Breast epithelium (tissue), 4 donors: ENCODE measurements at places on chromosomes 1 and 21. TPM values are rescaled to one million over a fixed set of nuclear protein-coding genes. Genes with fewer than 3 reads are reported as not detected.

Gene RGS4
- total RNA-seq, result not detected

Gene OLIG1
- total RNA-seq, result not detected

DNA sequence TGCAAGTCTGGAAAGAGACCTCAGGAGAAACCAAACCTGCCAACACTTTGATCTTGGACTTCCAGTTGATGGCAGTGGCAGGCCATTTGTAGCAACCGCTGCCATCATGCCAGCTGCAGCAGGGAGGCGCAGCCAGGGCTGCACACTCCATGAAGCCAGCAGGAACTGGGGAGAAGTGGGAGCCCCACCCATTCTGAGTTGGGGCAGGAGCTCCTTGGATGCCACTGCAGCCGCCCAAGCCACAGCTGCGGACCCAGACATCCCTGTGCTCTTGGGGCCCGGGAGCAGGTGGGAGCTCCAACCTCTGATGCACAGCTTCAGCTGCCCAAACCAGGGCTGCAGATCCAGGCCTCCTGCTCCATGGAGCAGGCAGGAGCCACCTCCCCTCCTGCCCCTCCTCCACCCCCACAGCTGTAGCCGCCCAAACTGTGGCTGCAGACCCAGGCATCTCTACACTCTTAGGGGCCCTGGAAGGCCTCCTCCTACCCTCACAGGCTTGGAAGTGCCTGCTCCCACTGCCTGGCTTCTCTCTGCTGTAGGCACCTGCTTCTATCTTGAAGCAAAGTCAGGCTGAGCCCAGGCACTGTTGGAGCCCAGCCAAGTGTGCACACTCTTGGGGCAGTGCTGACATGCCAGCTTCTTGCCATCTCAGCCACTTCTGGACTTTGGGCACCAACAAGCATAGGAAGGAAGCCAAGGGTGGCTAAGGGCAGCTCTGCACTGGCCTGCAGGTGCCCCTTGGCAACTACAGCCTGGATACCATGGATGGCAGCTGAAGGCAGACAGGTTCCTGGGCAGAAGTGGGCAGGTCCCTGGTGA, 20.0 kb upstream of the DISP1 start:
- no peaks in the 10 kb centered on the region for H3K27me3 ChIP-seq
- H3K4me3 ChIP-seq, result no peak overlapping the region
- no peaks in the 10 kb centered on the region for H3K36me3 ChIP-seq
- H3K4me1 ChIP-seq, result no peaks in the 10 kb centered on the region
- no peak for DNase-seq

- H3K4me3 ChIP-seq, result no peak overlapping the region
- no peak overlapping the region for H3K27ac ChIP-seq
- H3K36me3 ChIP-seq, result no peaks in the 10 kb centered on the region
- H3K4me1 ChIP-seq, result no peaks in the 10 kb centered on the region
- H3K27me3 ChIP-seq, result no peaks in the 10 kb centered on the region
- no peak for DNase-seq
Observed at GRCh38 chr21:31531967-31532366, 127.5 kb upstream of the SOD1 start.

- H3K4me1 ChIP-seq, result no peaks in the 10 kb centered on the region
- H3K4me3 ChIP-seq, result no peak overlapping the region
- peak overlapping the region; percentile 5 for H3K27ac ChIP-seq
- no peak for DNase-seq
Observed at GRCh38 chr1:15206418-15207030, 40.5 kb upstream of the FHAD1 start.

- DNase-seq, result no peak
- peaks cover 5% of the 10 kb centered on the region for H3K36me3 ChIP-seq
- no peaks in the 10 kb centered on the region for H3K4me1 ChIP-seq
Observed at GRCh38 chr1:19759740-19760089, 40.0 kb downstream of the TMCO4 start.
